EL (cell line): ENCODE measurements at places on chromosomes 7 and 10.
A peak's percentile ranks its signal among the peaks of the same experiment; 100 is the strongest.

- peak; percentile 88 for DNase-seq
Observed at GRCh38 chr10:15363031-15363430, 8.1 kb downstream of the FAM171A1 start.

DNA sequence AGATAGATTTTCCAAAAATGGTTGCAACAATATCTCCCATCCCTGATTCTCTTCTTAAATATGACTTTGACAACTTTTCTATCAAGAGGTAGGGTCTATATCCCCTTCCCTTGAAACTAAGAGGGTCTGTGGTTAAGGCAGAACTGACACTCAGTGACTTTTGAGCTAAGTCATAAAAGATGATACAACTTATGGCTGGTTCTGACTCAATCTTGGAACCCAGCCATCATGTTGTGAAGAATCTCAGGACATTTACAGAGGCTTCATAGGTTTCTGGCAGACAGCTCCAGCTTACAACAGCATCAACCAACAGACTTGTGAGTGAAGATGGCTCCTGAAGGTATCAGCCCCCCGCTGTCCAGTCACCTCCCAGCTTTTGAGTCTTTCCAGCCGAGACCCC is 203.5 kb downstream of the RNLS start:
- peak; percentile 63 for DNase-seq

- peak; percentile 18 for DNase-seq
Observed at GRCh38 chr7:106022193-106022821, 59.2 kb downstream of the CDHR3 start.

GRCh38 chr10:69459101-69459790 is 8.0 kb downstream of the TSPAN15 start:
- DNase-seq, result no peak

GRCh38 chr7:95322396-95322795 is 1.9 kb downstream of the PON1 start:
- DNase-seq, result peak; percentile 38

DNA sequence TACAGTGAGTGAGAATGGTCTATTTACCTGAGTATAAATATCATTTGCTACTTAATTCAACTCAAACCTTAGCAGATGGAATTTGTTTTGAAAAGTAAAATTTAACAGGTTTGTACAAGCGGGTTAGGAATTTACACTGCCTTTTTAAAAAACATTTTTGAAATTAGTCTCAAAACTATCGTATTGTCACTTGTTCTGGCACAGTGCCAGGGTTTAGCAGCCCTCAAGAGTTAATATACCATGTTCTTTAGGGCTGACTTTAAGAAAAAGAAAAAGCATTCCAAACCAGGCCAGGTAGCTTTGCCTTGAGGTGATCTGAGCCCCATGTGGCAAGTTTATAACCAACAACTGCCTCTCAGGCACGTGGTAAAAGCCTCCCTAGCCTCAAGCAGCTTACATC is 17.8 kb downstream of the CCNJ start:
- DNase-seq, result no peak

DNA sequence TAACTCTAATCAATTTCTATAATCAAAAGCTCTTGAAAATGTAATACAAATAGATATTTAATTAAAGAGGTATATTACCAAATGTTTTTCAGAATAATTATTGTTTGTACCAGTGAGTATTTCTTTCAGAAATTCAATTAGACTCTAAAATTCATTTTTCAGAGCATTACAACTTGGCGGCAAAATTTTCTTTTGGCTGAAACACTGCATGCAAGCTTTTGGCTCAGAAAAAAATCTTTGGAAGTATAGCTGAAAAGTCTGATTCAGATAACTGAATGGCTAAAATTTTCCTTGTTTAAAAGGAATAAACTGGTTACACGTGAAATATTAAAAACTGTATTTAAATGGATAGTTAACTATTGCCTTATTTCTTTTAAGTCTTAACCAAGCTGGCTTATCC is 202.6 kb upstream of the KAT6B start:
- no peak for DNase-seq
